Activated CD4-positive, alpha-beta memory T cell treated with anti-CD3 and anti-CD28 coated beads, Interleukin-2, amount 10 ng/mL, durations not matched to agents 7 days and 5 days (primary cell): ENCODE measurements at places on chromosomes 4 and X. TPM values are rescaled to one million over a fixed set of nuclear protein-coding genes. Genes with fewer than 3 reads are reported as not detected.

- no peak overlapping the region for H3K4me3 ChIP-seq
- H3K4me1 ChIP-seq, result no peaks in the 10 kb centered on the region
- no peak for DNase-seq
- H3K27me3 ChIP-seq, result no peaks in the 10 kb centered on the region
- H3K27ac ChIP-seq, result no peak overlapping the region
Observed at GRCh38 chr4:79237851-79238250, 88.0 kb downstream of the NAA11 start.

Gene TMEM164
- 18.7 TPM for total RNA-seq

DNA sequence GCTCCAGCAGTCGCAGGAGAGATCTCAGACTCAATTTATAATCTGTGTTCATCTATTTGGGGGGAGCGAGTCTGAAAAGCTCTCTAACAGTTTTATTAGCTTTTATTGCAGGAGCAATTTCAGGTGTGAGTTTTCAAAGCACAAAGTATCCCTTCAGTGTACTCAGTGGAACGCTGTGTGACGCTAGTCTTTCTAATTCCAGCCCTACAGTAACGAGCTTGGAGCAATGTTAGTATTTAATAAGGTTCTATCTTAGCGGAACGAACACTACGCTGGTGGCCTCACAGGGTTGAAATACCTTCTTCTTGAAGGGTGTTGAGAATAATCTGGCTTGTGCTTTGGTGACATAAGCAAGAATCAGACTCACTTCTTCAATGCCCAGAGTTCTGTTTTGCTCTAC is 8.4 kb downstream of the HS3ST1 start:
- H3K4me1 ChIP-seq, result peaks cover 1% of the 10 kb centered on the region
- DNase-seq, result no peak
- peaks cover 3% of the 10 kb centered on the region for H3K27me3 ChIP-seq
- H3K27ac ChIP-seq, result no peak overlapping the region

Gene GNRHR
- total RNA-seq, result not detected

Gene PRDM8
- total RNA-seq, result 18.9 TPM

Gene SPATA18
- total RNA-seq, result 0.10 TPM

- no peak overlapping the region for H3K4me3 ChIP-seq
- no peak overlapping the region for H3K27ac ChIP-seq
- DNase-seq, result no peak
- H3K4me1 ChIP-seq, result peaks cover 5% of the 10 kb centered on the region
- H3K36me3 ChIP-seq, result no peaks in the 10 kb centered on the region
Observed at GRCh38 chrX:69503228-69503781, 821 bp upstream of the NALF2 start.

DNA sequence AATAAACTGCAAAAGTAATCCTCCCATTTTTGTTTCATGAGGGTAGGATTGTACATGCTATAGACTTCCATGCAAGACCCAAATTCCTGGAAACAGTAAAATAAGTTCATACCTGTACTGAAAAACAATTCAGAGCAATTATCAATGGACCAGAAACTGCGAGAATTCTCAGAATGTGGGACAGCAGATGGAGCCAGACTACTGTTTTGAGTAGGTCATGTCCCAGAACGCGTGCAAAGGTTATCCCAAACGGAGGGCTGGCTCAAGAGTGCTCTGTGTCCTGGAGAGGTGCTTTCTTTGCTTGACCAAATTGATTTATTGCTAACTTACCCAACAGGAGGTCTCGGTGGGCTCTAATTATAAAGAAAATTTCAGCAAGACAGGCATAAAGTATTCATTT is 1.7 kb upstream of the MAGEH1 start:
- H3K4me1 ChIP-seq, result peaks cover 22% of the 10 kb centered on the region
- H3K36me3 ChIP-seq, result no peaks in the 10 kb centered on the region
- DNase-seq, result no peak

GRCh38 chr4:76883147-76883546 is 14.8 kb downstream of the SOWAHB start:
- no peak overlapping the region for H3K27ac ChIP-seq
- no peak overlapping the region for H3K4me3 ChIP-seq
- peaks cover 12% of the 10 kb centered on the region for H3K27me3 ChIP-seq
- no peak for DNase-seq

Gene DIPK2B
- total RNA-seq, result not detected

- no peak overlapping the region for H3K4me3 ChIP-seq
- H3K4me1 ChIP-seq, result no peaks in the 10 kb centered on the region
- no peak for DNase-seq
Observed at GRCh38 chr4:112058433-112058832, 86.8 kb upstream of the FAM241A start.

Gene USP51
- total RNA-seq, result 1.1 TPM

GRCh38 chr4:87122252-87122651 is 98.2 kb downstream of the KLHL8 start:
- no peaks in the 10 kb centered on the region for H3K27me3 ChIP-seq
- no peak overlapping the region for H3K27ac ChIP-seq
- peaks cover 59% of the 10 kb centered on the region for H3K36me3 ChIP-seq
- peaks cover 12% of the 10 kb centered on the region for H3K4me1 ChIP-seq

DNA sequence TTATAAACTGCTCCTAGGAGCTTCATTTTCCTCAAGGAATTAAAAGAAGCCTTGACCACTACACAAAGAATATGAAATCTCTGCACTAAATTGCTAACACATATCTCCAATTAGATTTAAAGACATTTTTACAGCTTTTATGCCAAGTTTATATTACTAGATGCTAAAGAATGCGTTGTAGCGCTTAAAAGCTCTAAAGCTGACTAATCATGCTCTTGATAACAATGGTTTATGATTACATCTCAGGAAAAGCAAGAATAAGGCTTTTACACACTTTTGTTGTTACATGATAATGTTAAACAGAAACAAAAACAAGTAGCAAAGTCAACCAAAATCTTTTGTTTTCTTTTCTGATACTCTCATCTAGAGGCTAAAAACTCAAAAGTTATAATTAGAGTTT is 44.7 kb downstream of the SLC10A7 start:
- H3K27ac ChIP-seq, result no peak overlapping the region
- H3K4me1 ChIP-seq, result peaks cover 3% of the 10 kb centered on the region
- H3K4me3 ChIP-seq, result no peak overlapping the region
- H3K27me3 ChIP-seq, result no peaks in the 10 kb centered on the region
- no peak for DNase-seq
- H3K36me3 ChIP-seq, result peaks cover 27% of the 10 kb centered on the region

DNA sequence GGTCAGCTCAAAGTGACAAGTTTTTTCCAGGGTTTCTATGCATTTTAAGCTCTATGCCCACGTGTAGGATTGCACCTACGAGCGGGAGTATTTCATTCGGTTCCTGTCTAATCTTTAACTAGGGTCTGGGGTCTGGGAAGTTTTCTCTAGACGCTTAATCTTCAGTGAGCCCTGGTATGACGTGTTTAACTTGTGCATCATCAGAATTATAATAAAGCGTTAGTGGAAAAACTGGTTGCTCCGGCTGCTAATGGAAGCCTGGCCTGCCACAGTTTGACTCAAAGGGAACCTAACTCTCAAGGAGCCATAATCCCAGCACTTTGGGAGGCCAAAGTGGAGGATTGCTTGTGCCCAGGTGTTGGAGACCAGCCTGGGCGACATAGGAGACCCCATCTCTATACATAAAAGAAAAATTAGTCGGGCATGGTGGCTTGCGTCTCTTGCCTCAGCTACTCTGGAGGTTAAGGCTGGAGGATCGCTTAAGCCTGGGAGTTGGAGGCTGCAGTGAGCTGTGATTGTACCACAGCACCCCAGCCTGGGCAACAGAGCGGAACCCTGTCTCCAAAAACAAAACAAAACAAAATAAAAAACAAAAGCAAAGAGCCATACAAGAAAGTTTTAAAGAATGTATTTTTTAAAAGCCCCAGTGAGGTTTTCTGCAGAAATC is 30.2 kb downstream of the ARSD start:
- no peak for DNase-seq
- H3K4me1 ChIP-seq, result peaks cover 15% of the 10 kb centered on the region
- H3K27ac ChIP-seq, result no peak overlapping the region

GRCh38 chr4:183149616-183150539 is 50.8 kb downstream of the WWC2 start:
- no peak overlapping the region for H3K4me3 ChIP-seq
- no peaks in the 10 kb centered on the region for H3K36me3 ChIP-seq
- H3K27ac ChIP-seq, result no peak overlapping the region
- no peaks in the 10 kb centered on the region for H3K4me1 ChIP-seq
- H3K27me3 ChIP-seq, result peaks cover 7% of the 10 kb centered on the region
